ENCODE measurements at places on chromosomes 12 and 14.

DNA sequence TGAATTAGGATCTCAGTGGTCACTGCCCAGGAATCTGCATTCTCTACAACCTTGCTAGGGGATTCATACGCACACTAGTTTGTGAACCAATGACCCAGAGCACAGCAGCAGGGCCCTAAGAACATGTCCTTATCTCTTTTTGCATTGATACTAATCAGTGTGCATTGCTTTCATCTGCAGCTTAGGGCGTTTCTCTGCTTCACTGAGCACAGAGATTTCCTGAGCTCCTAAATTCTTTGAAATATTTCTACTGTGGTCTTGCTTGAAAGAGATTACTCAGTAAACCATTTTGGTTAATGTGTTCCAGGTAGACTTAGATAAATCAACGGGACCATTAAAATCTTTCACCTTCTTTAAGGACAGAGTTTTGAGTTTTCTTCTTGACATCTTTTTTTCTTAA lies 351.3 kb upstream of the KITLG start:
- DNase-seq: no peak

DNA sequence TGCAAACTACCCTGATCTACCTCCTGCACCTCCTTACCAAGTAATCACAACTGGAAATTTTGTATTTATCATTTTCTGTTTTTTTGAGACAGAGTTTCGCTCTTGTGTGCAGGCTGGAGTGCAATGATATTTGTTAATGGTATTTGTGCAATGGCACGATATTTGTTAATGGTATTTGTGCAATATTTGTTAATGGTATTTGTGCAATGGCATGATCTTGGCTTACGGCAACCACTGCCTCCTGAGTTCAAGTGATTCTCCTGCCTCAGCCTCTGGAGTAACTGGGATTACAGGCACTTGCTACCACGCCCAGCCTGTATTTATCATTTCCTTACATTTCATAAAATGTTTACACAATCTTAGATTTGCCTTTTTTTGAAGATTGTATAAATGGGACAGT lies 5.7 kb upstream of the NECAP1 start:
- no peak for DNase-seq

DNA sequence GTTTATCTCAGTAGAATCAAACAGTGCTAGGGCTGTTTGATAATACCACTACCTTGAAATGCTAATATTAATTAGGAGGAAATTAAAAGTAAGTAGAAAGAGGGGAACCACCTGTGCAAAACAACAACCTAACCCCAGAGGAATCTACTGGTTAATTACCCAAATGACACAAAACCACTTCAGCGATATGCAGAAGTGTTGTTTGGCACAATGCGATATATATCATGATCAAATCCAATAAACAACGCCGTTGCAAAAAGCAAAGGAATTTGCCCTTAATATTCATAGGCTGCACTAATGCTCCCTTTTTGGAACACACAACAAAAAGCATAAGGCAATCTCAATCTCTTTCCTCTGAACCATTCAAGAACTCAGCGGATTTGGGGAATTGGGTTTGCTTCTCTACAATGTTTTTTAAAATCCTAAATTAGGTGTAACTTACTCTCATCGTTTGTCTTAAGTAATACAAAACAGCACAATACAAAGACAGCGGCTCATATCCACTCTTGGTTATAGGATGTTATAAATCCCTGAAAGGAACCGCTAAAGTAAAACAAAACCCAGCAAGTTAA lies 1.5 kb downstream of the MAP4K5 start:
- no peak for DNase-seq

- no peak for DNase-seq
Measured at GRCh38 chr12:124405592-124405991, 110.7 kb downstream of the RFLNA start.

DNA sequence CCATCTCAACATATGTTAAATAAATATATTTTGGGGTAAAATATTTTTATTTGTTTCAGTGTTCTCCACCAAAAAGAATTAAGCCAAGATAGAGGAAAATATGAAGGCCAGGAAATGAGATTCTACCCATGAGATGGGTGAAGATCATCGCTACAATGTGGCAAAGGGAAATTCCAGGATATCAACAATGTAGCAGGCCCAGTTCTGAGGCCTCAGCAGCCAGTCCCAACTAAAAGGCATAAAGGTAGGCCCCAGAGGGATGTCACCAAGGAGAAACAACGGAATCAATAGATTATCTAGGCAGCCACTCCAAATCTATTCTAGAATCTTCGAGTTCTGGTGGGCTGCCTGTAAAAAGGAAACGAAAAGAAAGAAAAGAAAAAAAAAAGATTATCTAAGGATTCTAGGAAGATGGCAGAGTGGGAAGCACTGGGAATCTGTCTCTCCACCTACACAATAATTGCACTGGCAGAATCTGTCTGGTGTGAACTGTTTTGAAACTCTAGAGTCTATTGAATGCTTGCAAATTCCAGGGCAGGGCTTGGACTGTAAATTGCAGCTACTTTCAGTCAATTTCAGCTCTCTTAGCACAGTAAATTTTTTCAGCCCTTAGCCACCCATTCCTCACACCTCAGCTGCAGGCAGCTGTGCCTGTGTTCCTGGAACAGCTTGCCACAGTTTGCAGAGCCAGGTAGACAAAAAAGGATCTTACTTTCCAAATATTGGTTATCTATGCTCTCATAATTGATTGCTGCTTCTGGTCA lies 33.1 kb upstream of the MMP19 start:
- no peak for DNase-seq

DNA sequence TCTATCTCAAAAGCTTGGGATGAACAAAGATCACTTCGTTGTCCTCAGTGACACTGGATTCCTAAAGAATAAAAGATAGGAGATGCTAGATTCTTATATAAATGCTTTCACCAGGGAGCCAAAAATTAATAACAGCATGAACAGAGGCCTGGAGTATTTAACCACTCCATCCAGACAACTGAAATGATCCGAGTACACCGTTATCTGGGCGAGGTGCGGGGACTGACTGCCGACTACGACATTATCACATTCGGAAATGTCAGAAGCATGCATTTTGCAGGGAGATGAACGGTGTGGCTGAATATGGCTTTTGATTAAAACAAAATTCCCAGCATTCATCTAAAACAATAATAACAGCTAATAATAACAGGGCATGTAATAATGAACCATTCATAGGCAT lies 56.6 kb downstream of the TRPV4 start:
- DNase-seq: no peak

DNA sequence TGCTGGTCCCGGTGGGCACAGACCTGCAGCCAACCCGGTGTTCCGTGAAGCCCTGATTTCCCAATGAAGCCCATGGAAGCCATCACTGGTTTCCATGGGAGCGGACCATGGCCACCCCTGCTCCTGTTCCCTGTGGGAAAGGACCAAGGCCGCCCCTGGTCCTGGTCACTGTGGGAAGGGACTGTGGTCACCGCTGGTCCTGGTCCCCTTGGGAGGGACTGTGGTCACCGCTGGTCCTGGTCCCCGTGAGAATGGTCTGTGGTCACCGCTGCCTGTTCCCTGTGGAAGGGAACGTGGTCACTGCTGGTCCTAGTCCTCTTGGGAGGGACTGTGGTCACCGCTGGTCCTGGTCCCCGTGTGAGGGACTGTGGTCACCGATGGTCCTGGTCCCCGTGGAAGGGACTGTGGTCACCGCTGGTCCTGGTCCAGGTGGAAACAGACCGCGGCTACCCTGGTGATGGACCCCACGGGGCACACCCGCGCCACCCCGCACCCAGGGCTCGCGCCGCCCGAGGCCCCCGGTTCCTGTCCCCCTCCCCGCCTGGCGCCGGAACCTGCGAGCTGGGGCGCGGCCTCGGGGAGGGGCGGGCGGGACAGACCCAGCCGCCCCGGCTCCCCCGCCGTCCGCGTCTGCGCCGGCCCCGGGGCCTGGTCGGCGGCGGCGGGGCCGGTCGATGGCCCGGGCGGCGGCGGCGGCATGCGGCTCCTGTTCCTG lies at the start of gene GLT1D1:
GLT1D1 (plus strand) TSS at position 594 of the 715 bp plus-strand sequence; CDS start at position 698, 104 bp downstream.
- DNase-seq: no peak
